ENCODE measurements at places on chromosomes 1 and 21.

GRCh38 chr1:150548632-150549495, at the start of gene ADAMTSL4:
Gene ADAMTSL4, plus strand, starts transcription at chr1:150549408. Its CDS starts 2,881 bp downstream, at chr1:150552289.
- no peak for DNase-seq
- no peaks in the 10 kb centered on the region for H3K27me3 ChIP-seq
- H3K27ac ChIP-seq = peak within 1 kb of the TSS; percentile 88
- peak within 1 kb of the TSS; percentile 69 for H3K4me3 ChIP-seq
- peaks cover 53% of the 10 kb centered on the region for H3K4me1 ChIP-seq
- no peaks in the 10 kb centered on the region for H3K36me3 ChIP-seq

DNA sequence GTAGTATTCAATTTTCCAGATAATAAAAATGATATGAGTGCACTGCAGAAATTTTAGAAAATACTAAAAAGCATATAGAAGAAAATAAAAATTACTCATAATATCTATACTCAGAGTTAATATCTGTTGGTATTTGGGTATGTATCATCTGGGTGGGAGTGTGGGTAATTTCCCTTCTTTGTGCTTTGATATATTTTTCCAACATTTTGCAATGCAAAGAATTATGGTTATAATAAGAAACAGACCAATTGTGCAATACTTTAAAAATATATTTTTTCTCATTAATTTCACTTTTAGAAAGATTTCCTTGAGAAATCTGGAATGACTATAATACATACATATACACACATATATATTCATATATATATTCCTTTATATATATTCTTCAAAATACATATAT, 665.7 kb downstream of the ADGRL2 start:
- no peak overlapping the region for H3K4me3 ChIP-seq
- no peak for DNase-seq
- no peaks in the 10 kb centered on the region for H3K27me3 ChIP-seq
- H3K36me3 ChIP-seq = no peaks in the 10 kb centered on the region
- no peak overlapping the region for H3K27ac ChIP-seq

DNA sequence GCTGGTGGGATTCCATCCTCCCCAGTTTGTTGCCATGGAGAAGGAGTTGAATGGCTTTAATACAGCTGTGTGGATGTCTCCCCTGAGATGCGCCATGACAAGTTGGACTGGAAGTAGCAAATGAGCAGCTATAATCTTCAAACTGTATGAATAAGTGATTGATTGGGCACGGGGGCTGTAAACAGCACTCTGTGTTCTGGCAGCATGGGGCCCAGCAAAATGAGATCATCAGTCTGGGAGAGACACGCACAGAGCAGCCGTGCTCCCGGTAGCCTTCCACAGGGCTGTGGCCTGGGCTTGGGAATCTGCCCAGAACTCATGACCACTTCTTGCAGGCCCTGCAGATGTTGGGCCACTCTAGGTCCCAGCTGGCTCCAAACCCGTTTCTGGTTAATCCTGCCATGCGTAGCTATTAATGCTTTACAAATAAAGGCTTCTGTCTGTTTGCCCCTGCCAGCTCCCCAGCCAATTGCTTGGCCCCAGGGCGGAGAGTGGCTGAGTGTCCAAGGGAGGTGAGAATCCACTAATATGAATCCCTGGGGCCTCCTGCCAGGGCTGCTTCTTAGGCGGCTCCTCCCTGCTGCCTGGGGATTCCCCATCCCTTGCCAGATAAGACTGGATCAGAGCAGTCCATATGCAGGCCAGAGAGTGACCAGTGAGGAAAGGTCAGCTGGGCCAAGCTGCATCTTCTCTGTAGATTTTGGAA, 642.9 kb downstream of the AJAP1 start:
- H3K27ac ChIP-seq = no peak overlapping the region

GRCh38 chr1:234871710-234872271, 256.8 kb downstream of the TOMM20 start:
- no peaks in the 10 kb centered on the region for H3K27me3 ChIP-seq
- no peaks in the 10 kb centered on the region for H3K36me3 ChIP-seq
- H3K4me3 ChIP-seq = no peak overlapping the region
- H3K27ac ChIP-seq = no peak overlapping the region
- H3K4me1 ChIP-seq = peaks cover 23% of the 10 kb centered on the region

DNA sequence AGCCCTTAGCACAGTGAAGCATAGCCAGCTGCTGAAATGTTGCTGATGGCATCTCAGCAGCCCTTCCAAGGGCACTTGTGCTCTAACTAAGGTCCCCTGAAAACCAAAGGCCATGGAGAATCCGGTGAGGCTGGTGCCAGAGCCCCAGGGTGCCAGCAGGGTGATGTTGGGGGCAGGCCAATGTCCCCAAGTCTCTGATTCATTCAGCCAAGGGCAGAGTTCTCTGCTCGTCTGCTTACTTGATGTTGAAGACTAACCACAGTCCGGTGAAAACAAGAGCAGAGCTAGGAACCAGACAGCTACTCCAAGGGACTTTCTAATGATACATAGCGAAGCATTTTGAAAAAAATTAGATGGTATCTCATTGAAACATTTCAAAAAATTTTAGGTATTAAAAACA, 149.8 kb downstream of the ZZZ3 start:
- no peak for DNase-seq
- no peaks in the 10 kb centered on the region for H3K4me1 ChIP-seq
- no peaks in the 10 kb centered on the region for H3K27me3 ChIP-seq

DNA sequence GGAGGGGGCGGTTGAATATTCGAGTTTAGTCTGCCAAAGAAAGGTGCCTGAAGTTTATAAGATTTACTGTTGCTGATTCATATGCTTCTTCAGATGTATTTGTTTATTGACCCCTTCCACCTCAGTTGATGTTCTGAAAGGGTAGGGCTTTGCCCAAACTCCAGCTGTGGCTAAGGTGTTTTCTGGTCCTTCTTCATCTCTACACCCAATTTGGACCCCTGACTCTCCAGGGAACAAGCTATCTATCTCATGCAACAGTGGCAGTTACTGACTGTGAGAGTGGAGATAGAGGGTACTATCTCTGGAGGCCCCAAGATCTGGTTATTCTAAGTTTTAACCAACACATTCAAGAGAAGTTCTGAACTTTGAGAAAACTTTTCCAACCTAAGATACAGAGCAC, 12.6 kb upstream of the ALG14 start:
- no peaks in the 10 kb centered on the region for H3K27me3 ChIP-seq
- peaks cover 4% of the 10 kb centered on the region for H3K4me1 ChIP-seq
- no peak overlapping the region for H3K4me3 ChIP-seq
- no peaks in the 10 kb centered on the region for H3K36me3 ChIP-seq
- DNase-seq = no peak
